ENCODE measurements at places on chromosomes 3 and 15.

- DNase-seq: no peak
Measured at GRCh38 chr3:183290216-183290615, 37.2 kb downstream of the B3GNT5 start.

DNA sequence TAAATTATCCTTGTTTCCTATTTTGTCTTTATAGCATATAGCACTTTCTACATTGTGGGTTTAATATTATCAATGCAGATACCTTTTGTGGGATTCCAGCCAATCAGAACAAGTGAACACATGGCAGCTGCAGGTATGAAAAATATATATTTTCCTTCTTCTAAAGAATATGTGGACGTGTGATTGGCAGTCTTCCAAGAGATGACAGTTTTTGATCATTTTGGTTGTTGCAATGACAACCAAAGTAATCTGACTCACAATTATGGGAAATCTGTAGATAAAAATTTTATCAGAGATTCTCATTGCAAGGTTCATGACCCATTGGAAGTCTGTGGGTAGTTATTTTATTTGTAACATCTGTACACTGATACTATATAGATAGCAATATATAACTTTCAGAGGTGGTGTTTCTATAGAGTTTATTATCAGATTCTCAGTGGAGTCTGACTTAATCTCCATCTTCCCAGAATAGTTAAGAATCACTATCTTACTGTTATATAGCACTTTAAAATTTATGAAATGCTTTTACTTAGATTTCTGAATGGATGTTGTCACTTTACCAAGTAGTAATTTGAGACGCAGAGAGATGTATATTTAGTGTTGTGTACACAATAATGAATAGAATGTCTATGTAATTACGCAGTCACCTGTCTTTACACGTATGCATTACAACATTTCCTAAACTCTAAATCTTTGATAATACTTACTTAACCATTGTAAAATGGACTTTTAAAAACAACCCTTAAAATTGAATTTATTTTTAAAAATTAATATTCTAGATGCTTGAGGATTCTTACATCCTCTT lies 82.5 kb downstream of the STT3B start:
- DNase-seq: peak; percentile 9

- DNase-seq: no peak
Measured at GRCh38 chr3:112632596-112632995, 8.3 kb downstream of the CCDC80 start.

DNA sequence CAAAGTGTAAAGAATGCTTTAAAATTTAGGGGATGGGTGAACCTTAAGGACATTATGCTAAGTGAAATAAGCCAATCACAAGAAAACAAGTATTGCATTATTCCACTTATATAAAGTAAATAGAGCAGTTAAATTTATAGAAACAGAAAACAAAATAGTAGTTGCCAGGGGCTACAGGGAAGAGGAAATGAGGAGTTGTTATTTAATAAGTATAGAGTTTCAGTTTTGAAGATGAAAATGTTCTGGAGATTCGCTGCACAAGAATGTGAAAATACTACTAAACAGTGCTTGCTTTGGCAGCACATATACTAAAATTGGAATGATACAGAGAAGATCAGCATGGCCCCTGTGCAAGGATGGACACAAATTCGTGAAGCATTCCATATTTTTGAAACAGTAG lies 32.0 kb downstream of the DNAH12 start:
- DNase-seq: no peak

DNA sequence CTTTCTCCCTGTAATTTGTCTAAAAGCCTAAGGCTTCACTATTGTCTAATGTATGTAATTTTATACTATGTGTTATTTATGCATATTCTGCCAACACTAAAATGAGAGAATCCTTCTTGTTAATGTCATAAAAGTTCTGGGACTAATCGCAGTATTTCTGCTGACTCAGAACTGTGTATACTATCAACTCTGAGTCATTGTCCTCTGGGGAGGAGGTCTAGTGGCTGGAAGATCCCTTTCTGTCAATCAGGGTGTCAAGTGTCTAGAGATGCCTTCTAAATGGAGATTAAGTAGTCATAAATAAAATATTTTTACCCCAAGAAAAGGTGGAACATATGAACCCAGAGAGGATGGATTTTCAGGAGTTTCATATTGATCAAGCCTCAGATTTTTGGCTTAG lies 473.4 kb downstream of the AGBL1 start:
- DNase-seq: no peak

- DNase-seq: no peak
Measured at GRCh38 chr3:107654218-107654617, 131.5 kb downstream of the BBX start.

DNA sequence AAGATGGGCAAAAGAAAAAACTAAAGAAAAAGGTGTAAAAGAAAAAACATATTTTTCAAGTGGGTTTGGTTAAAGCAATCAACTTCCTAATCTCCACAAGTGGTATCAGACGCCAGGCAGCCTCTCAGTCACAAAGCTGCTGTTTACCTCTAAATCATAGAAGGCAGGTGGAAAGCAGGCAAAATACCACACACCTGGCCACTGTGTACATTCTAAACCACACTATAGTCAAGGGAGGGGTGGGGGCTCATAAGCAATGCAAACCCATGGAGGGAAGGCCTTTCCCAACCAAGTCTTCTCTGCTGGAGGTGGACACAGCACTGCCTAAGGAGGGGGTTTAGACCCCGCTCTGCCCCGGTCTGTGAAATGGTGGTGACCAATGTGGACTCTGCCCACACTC lies 50.4 kb downstream of the MCF2L2 start:
- DNase-seq: peak; percentile 75

- DNase-seq: no peak
Measured at GRCh38 chr15:89801471-89802195, 13.0 kb downstream of the ANPEP start.

DNA sequence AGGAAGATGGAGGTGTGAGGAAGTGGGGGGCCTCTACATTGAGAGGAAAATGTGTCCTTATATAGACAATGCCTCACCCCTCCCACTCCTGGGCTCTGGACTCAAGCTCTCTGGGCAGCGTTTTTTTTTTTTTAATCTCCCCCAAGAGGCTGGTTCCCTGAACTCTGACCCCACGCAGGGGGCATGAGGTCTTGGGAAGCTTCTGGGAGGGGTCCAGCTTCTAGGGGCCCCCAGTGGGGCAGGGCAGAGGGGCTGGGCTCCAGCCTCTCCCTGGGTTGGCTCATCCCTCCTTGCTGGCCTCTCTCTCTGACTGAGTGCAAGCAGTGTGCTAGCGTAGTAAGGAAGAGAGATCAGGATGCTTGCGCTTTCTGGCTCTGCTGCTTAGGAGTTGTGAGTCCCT lies 101.4 kb upstream of the HACD2 start:
- DNase-seq: no peak

DNA sequence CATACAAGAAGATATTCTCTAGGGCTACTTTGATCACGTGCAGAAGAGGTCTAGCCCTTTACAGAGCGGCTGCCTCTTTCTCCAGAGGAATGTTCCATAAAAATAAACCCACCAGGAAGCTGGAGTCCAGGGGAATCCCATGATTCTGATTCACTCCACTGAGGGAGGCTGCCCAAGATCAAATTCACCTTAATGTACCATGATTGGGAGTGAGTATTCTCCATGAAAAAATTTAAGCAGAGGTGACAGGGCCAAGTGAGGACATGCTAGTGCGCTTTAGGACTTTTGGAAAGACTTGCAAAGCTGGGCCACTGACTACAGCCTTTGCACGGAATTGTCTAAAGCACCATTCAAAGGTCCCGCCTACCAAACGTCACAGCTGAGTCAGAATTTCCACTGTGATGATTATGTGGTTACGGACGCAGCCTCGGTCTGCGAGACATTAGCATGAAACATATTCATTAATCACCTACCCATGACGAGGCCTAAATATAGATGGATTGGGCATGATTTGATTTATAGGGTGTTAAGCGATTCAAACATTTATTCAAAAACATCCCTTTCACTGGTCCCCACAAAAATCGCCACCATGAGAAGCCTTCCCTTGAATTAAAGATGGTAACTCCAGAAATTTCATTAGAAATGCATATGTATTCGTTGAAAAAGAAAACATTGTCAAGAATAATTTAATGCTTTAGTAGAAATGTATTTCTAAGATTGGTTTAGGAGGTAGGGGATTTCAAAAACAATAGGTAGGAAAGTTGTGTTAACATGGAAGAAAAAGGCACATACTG lies 152.6 kb downstream of the GREM1 start:
- DNase-seq: no peak

DNA sequence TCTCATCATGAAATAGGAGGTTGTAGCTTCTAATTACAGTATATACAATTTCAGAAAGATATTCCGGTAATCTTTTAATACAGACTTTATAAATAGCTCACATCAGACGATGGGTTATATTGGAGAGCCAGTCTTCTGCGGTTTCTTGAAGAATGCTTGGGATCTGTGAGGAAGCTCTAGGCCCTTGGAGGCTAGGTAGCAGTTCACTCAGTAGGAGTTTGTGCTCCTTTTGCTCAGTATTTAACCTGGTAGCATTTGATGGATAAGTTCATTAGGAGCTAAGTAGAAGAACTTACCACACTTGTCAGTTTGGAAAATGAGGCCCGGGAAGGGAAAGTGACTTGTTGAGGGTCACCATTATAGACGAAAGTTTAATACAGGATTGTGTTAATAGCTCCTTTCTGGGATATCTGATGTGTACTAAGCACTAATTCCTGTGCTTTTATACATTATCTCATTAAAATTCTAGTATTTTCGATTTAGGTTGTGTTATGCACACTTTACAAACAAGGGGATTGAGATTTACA lies 2.8 kb downstream of the FNDC3B start:
- no peak for DNase-seq

- DNase-seq: no peak
Measured at GRCh38 chr15:76730262-76730661, 174.9 kb downstream of the SCAPER start.

GRCh38 chr15:85691350-85692240 lies 103.1 kb downstream of the KLHL25 start:
- no peak for DNase-seq

DNA sequence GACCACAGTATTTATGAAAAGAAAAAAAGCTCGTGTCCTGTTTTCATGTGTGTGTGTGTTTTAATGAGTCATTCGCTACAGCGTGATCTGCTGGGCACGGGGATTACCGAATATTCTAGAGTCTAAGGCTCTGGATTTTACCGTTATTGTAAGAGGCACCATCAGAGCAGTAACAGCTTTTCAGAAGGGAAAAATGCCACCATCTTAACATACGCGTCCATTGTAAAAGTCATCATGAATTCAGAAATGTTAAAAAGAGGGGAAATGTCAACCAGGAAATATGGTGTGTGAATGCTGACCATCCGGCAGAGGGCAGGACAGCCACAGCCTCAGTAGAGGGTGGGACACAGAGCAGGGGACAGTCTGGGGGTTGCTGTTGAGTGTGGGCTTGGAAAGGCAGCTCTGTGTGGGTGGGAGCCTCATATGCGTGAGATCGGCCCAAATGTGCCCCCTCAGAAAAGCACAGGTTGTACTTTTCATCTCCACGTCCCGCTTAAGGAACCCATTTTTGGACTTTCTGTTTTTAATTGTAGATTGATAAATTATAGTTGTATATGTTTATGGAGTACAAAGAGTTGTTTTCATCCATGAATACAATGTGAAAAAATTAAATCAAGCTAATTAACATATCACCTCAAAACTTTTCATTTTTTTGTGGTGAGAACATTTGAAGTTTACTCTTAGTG lies 69.6 kb downstream of the ASB7 start:
- DNase-seq: peak; percentile 23

DNA sequence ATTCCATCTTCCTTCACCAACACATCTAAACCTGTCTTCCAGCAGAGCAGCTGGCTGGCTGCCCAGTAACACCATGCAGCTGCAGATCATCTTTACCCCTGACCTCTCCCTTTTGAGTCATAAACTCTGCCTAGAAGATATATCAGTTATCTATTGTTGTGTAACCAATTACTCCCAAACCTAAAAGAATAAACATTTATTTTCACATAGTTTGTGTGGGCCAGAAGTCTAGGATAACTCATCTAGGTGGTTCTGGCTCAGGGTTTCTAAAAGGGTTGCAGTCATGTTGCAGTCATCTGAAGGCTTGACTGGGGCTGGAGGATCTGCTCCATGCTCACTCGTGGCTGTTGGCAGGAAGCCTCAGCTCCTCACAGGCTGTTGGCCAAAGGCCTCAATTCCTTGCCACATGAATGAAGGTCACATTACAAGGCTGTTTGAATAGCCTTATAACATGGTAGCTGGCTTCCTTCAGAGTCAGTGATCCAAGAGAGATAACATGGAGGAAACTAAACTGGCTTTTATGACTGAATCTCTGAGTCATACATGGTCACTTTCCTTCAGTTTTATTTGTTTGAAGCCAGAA lies 92.8 kb downstream of the GOLIM4 start:
- DNase-seq: peak; percentile 60

DNA sequence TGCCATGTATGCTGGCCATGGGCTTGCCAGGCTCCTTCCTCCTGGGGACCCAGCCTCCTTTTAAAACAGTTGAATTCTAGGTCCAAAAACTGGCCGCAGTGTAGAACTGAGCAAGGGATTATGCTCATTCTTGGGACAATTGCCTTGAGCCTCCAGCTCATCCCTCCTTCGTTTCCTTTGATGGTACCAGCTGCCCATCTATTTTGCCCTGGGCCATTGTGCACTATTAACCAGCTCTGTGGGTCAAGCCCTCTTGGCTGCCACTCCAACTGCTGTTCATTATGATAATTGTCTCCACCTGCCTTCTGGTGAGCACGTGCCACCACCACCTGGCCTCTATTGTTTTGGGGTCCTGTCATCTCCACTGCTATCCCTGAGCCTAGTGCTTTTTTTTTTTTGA lies 75.8 kb upstream of the SYN2 start:
- DNase-seq: peak; percentile 2

DNA sequence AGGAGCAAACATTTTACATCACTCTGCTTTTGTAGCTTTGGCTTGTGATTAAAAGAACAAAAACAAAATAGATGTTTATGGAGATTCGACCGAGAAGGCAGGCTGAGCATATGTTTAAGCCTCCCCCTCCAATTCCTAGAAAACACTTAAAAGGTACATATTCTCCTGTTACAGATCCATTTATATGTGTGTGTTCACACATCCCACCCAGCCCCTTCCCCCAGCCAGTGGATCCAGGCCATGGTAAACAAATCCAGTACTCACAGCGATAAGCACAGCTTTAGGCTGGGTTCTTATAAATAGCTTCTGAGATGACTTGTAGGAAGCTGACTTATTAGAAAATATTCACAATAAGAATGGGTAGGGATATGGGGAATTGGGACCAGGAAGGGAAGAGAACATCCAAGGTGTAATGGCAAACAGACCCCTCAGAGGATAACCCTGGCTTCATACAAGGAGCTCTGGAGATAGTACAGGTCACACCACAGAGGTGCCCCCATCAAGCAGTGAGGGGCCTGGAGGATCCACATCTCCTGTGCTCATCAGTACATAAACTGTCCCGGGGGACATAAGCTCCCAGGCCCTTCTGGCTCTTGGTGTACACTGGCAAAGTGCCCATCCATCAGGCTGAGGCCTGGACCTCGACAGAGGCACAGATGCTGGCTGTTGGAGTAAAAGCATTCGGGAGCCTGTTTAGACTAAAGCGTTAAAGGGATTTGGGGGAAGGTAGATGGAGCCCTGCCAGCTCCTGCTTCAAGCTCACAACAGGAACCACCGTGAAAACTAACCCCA lies 70.0 kb upstream of the UBE2E1 start:
- DNase-seq: peak; percentile 75

- DNase-seq: no peak
Measured at GRCh38 chr3:32405711-32406323, 14.2 kb downstream of the CMTM7 start.

- no peak for DNase-seq
Measured at GRCh38 chr3:149042789-149043386, 43.4 kb downstream of the HLTF start.

Measured in SHP77 (cell line).